ENCODE measurements at places on chromosomes 5 and 9.

DNA sequence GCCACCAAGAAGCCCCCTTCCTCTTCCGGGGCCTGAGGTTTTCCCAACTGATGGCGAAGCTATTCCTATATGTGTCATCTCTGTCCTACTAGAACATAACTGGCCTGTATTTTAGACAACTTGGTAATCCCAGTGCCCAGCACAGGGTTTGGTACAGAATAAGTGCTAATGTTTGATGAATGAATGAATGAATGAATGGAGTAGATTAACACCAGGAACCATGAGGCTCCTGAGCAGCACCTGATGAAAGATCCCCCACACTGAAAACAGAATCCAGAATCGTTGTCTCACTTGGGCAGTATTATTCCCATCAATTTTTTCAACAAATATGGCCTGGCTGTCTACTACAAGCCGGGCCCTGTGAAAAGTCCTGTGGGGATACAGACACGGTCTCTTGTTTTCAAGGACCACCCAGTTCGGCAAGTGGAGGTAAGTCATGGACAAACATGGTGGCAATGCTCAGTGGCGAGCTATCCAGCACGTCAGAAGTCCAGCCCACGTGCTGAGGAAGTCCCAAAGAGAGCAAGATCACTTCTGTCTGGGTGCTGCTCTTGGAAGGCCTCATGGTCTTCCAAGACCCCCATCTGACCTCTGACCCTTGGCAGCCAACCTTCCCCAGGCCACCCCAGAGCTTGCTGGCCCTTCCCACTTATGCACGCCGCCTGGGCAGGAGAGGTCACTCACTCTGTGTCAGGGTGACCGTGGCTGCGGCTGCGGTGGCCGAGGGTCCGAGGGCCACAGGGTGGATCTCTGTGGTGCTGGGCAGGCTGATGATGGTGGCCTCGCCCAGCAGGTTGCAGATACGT is 1.0 kb downstream of the NAIF1 start:
- DNase-seq: no peak

- DNase-seq: no peak
Observed at GRCh38 chr5:85077581-85077980, 692.9 kb upstream of the EDIL3 start.

GRCh38 chr9:125470189-125470588 is 208.6 kb downstream of the GAPVD1 start:
- DNase-seq: no peak

DNA sequence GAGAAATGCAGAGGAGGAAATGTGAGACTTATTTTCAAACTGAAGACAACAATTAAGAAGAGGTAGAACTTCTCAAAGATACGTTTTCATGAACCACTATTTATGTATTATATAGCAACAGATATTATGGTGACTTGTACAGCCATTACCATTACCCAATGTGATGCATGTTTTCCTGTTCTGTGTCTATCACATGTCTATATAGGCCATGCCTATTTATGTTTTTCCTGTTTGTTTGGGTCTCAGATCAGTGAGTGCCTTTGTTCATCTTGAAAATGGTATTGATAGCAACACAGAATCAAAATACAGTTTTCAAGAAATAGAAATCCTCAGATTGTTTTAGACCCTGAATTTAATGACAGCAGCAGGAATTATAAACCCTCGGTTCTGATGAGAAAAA is 44.0 kb downstream of the DAPK1 start:
- DNase-seq: no peak

GRCh38 chr9:137970686-137971476 is 93.3 kb downstream of the CACNA1B start:
- DNase-seq: no peak

DNA sequence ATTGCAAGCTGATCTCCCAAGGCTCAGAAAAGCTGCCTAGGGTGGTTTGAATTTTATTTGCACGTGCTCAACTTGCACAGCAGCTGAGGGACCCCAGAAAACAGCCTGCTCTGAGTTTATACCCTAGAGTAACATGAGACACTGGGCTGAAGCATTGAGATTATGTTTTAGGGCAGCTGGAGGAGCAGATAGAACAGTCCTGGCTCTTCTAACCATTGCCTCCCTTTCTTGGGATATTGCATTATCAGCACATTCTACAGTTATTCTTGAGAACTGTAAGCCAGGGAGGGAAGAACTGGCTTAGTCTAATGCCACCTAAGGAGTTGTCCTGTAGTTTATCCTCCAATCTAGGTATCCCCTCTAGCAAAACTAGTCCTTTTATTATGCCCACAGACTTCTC is 10.3 kb downstream of the SMC2 start:
- DNase-seq: no peak

Data from stimulated activated CD4-positive, alpha-beta T cell treated with anti-CD3 and anti-CD28 coated beads, Interleukin-1b, Interleukin-23, amount 100 ng/mL, for 24 hours (primary cell).